ENCODE measurements at places on chromosomes 2 and 18. TPM values are rescaled to one million over a fixed set of nuclear protein-coding genes. Genes with fewer than 3 reads are reported as not detected.

AQP12B gene
- total RNA-seq: not detected

SCYGR6 gene
- not detected for total RNA-seq

VRK2 gene
- 67.7 TPM for total RNA-seq

TBR1 gene
- under 0.01 TPM for total RNA-seq

CRYGB gene
- not detected for total RNA-seq

INO80D gene
- 7.7 TPM for total RNA-seq

NGEF gene
- total RNA-seq: 6.1 TPM

HOXD10 gene
- not detected for total RNA-seq

CACNB4 gene
- total RNA-seq: 0.53 TPM

ABCB11 gene
- 0.26 TPM for total RNA-seq

CDCA7 gene
- total RNA-seq: 2.4 TPM

Data from bronchial epithelial cell (primary cell).